Esophagus squamous epithelium (tissue), 5 donors: ENCODE measurements at places on chromosomes 1 and 21.

DNA sequence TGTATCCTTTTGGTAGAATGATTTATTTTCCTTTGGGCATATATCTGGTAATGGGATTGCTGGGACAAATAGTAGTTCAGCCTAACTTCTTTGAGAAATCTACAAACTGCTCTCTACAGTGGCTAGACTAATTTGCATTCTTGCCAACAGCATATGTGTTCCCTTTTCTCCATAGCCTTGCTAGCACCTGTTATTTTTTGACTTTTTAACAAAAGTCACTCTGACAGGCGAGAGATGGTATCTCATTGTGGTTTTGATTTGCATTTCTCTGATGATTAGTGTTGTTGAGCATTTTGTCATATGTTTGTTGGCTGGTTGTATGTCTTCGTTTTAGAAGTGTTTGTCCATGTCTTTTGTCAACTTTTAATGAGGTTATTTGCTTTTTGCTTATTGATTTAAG lies 99.8 kb downstream of the UCK2 start:
- DNase-seq = no peak

GRCh38 chr21:38159355-38159754 lies 97.4 kb upstream of the KCNJ15 start:
- DNase-seq = peak; percentile 2

- DNase-seq = no peak
Measured at GRCh38 chr1:1285611-1286311, 5.5 kb downstream of the SCNN1D start.

DNA sequence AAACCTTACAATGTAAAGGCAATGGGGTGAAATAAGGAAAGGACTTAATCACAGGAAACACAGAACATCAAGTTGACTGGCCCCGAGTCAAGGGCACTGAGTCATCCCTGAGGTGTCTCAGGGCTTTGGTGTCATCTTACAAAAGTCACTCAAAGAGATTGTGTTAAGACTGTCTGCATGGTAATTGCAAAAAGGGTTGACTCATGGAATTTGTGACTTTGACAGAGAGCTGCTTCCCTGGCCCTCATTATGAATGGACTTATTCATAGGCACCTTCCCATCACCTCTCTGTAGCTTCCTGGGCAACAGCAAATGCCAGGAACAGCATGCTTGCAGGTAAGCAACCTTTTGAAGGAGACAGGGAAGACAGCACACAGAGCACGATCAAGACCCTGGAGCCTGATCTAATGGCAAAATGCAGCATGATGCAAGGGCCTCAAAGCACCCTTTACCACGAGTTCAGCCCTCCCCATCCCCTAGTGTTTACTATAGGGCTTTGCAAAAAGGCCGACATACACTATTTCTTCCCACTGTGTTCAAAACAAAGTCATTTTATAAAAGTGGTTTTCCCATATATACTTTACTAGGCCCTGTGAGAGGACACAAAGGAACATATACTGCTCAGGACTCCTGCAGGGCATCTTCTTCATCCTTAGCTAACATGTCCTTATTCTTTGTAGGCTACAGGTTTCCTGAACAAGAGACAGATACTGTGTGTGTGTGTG lies 17.1 kb downstream of the ZP4 start:
- DNase-seq = no peak

DNA sequence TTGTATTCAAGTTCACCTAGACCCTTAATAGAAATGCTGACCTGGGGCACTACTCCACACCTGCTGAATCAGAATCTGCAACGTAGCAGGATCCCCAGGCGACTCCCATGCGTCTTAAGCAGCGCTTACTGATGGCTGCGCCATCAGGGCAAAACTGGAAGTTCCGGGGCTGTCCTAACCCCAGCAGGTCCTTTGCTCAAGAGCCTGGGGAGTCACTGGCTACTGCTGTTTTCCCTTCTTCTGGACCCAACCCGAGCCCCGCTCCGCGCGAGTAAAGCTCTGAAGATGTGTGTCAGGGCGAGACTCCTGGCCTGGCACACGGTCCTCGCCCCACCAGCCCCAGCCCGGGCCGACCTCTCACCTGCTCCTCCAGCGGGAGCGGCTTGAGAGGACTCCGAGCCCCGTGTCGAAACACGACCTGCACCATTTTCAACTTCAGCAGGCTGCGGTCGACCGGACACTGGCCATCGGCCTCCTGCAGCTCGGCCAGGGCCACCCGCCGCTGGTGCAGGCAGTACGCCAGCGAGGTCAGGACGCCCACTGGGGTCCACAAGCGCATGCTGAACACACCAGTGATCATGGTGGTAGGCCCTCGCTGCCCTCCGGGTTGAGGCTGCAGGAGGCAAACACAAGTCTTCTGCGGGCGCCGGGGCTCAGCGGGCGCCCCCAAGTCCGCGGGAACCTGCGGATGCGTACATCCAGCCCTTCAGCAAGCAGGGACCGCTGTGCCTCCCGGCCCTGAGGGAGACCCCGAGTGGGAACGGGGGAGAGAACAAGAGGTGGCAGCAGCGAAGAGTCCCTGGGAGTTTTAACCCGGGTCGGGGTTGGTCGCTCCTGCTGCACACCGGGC lies 630 bp downstream of the ACP6 start:
- no peak for DNase-seq

- no peak for DNase-seq
Measured at GRCh38 chr1:28966617-28967016, 52.2 kb downstream of the EPB41 start.

DNA sequence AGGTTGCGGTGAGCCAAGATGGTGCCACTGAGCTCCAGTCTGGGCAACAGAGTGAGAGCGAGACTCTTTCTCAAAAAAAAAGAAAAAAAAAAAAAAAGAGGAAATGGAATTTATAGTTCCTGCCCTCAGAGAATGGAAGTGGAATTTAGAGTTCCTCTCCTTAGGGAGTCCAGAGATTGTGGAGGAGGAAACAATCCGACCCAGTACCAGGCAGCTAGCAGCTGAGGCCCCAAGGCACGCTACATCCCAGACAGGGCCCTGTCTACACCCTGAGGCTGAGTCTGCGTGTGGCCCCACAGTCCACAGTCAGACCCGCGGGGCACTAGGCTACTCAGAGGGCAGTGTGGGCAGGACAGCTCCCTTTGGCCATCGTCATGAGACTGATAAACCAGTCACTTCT lies 1.9 kb upstream of the MFN2 start:
- no peak for DNase-seq

GRCh38 chr1:47184822-47185677 lies 4.8 kb downstream of the PDZK1IP1 start:
- DNase-seq = no peak

DNA sequence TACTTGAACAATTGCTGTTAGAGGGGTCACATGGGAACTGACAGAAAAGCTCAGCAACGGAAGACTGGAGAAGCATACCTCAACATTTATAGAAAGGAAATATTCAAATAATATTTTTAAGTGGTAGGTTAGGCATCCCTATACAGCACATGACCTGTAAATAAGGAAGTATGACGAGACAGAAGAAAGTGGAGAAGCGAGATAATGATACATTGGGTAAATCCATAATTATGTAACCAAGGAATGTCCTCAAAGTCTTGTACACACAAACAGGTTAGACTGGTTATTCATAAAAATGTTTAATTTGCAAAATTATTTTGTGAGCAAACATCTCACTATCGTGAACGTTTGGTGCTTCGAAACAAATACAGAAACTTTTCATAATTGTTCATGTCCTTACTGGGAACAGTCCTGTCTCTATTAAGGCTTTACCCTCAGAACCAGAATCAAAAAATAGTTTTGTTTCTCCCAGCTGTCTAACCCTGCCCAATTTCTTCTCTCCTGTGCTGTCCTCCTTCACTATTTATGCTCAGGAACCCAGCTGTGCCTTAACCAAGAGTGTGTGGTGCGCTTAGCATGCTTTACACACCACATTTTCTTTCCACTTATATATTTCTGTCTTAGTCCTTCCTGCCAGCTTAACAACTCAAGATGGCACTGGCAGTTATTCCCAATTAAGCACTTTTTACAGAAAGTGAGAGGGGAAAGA lies 10.2 kb downstream of the KMO start:
- DNase-seq = no peak

DNA sequence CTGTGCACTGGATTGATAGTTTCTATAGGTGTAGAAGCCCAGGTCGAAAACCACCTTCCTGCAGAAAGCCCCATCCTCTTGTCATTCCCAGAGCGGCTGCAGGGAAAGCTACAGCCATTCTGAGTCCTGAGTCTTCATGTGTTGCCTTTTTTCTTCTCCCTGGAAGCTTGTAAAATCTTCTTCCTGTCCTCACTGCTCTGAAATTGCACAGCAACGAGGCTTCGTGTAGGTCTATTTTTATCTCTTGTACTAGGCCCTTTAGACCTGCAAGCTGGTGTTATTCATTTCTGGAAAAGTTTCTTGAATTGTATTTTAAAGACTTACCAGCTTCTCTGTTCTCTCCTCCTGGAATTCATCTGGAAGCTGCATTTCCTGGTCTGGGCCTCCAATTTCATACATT lies 44.2 kb upstream of the ETS2 start:
- DNase-seq = no peak

GRCh38 chr1:2650967-2651645 lies 18.3 kb upstream of the MMEL1 start:
- DNase-seq = no peak

DNA sequence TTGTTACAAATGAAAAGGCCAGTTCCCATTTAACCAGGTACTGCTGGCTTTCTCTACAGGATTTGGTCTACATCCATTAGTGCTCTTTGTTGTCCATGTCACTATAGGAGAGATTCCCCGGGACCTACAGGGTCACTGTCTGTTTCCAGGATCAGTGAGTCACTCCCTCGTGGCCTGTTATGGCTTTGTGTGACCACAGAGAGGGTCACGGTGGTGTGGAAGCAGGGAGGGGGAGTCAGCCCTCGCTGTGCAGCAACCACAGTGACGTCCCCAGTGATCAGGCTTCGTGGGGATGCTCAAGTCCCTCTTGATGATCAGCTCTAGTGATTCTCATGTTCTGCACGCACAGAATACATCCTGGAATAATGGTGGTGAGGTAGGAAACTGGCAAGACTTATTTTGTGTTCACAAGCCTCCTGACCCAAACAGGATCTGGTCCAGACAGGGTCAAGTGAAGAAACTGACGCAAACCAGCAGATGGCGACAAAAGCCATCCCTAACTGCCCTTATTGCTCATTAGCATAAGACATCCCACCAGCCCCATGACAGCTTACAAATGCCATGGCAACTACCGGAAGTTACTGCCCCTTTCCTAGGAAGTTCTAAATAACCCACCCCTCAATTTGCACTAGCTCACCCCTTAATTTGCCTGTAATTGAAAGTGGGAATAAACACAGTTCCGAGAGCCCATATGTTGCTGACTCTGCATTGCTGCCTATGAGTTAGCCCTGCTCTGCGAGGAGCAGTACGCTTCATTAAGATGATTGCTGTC lies 98.5 kb downstream of the DISC1 start:
- DNase-seq = no peak

DNA sequence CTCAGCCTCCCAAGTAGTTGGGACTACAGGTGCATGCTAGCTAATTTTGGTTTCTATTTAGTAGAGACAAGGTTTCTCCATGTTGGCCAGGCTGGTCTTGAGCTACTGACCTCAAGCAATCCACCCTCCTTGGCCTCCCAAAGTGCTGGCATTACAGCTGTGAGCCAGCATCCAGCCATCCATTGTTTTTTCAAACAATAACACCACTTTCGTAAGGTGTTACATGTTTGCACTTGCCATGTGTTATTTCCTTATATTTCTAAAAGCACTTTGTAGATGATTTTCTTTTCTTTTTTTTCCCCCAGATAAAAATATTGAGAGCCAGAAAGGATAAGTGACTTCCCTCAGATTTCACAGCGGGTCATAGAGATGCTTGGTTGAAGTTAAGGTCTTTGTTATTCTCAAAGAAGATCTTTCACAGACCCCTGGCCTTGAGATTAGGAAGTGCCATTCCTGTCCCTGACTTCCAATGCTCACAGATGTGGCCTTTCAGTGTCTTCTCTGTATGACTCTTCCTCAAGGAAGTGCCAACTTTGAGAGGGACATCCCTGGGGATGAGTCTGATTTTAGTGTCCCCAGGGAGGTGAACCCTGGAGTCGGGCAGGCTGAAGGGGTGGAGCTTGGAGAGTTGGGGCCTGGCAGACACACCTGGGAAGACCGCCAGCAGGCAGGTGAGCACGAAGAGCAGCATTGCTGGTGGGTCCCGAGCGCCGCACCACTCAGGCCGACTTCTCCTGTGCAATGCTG lies 6.3 kb downstream of the PIGR start:
- DNase-seq = no peak

DNA sequence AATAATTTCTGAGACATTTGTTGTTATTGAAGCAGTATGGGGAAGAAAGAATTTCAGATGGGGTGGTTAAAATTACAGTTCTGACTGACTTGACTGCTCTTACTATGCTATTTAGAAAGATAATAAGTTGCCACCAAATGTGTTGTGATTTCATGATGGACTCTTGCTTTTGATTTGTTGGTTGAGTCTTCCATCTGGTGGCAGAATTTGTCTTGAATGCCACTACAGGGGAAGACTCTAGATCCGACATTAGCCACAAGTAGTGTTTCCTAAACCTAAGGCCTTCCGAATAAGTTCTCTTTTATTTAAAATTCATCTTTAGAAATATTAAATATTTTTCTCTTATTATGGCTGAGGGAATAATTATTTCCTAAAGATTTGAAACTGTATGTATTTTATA lies 190.9 kb upstream of the ADGRL4 start:
- no peak for DNase-seq

GRCh38 chr21:16071092-16071491 lies 341.3 kb downstream of the USP25 start:
- no peak for DNase-seq

GRCh38 chr1:39689635-39690034 lies 1.6 kb downstream of the HPCAL4 start:
- no peak for DNase-seq

GRCh38 chr1:97451944-97452343 lies 468.9 kb downstream of the DPYD start:
- no peak for DNase-seq

DNA sequence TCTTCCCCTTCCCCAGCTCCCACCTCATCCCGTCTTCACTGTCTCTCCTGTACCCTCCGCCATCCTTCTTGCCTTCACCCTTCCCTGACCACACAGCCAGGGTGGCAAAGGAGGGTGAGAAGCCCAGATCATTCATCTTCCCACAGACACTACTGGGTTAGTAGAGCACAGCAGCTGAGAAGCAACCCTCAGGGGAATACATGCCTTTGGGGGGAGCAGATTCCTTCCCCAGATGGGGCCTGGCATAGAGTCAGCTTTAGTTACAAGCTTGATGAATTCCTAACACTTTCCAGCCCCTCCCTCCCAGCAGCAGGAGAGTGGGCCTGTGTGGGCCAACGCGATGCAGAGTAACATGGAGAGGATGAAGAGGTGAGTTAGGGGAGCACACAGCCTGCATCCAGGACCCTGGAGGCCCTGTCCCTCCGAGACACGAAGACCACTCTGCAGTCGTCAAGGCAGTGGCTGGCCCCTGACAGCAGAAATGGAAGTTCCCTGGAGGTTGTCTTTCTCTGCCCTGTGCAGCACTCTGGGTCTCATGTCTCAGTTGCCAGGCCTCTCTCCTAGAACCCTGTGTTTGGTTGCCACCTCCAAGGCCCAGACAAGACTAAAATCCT lies 8.8 kb upstream of the BTG2 start:
- no peak for DNase-seq

- no peak for DNase-seq
Measured at GRCh38 chr1:9992910-9993309, 4.1 kb upstream of the RBP7 start.

- DNase-seq = no peak
Measured at GRCh38 chr1:237507005-237507404, 383.7 kb downstream of the ZP4 start.
